Liver (tissue), 10 donors: ENCODE measurements at places on chromosomes 3 and 15. TPM values are rescaled to one million over a fixed set of nuclear protein-coding genes. Genes with fewer than 3 reads are reported as not detected.

- DNase-seq = no peak
Measured at GRCh38 chr3:25724948-25725645, 58.1 kb downstream of the NGLY1 start.

DNA sequence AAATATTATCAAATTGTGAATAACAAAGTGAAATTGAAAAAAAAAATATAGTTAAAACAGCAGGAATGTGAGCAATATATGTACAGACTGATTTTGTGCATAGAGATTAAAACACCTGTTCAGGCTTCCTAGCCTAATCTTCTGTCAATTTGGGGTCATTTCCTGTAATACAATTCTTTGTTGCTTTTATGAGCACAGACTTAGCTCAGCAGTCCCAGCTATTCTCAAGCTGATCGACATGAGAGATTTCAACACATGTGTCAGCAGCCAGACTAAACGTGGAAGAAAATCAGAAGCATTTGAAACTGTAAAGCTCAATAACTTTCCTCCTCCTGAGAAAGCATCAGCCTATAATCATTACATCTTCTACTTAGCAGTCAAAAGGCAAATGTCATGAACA lies 1.6 kb upstream of the FHIT start:
- DNase-seq = no peak

SETMAR gene
- 4.5 TPM for polyA plus RNA-seq

PLCB2 gene
- polyA plus RNA-seq = 2.1 TPM

CDV3 gene
- polyA plus RNA-seq = 37.5 TPM
